ENCODE measurements at places on chromosomes 13 and 19.

GRCh38 chr13:97934590-97934989 is 18.9 kb upstream of the IPO5 start:
- DNase-seq: no peak

DNA sequence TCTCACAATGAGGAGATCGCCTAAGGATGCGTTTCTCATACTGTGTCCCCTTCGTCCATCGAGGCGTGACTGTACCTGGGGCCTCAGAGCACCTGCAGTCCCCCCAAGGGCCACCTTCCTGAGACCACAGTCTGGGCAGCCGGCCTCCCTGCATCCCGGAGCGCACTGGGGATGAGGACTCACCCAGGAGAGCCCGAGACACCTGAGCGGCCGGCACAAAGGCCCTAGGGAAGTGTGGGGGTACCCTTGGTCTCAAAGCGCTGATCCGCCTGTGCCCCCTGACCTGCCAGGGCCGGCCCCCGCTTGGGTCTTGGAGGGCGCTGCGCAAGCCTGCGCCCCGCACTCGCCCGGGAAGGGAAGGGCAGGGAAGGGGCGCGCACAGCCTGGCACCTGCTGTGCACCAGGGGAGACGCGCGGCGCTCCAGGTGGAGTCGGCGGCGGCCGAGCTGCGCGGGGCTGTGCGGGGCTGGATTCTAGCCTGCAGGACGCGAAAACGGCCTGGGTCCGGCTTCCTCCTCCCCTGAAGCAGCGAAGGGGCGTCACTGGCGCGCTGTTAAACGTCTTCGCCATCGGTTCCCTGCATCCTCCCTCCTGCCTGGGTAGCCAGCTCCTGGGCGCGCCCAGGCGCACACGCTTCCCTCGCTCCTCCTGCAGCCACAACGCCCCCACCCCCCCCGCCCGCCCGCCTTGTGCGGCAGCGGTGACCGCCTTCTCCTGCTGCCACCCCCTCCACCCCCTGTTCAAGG is 13.6 kb upstream of the USP29 start:
- DNase-seq: no peak

DNA sequence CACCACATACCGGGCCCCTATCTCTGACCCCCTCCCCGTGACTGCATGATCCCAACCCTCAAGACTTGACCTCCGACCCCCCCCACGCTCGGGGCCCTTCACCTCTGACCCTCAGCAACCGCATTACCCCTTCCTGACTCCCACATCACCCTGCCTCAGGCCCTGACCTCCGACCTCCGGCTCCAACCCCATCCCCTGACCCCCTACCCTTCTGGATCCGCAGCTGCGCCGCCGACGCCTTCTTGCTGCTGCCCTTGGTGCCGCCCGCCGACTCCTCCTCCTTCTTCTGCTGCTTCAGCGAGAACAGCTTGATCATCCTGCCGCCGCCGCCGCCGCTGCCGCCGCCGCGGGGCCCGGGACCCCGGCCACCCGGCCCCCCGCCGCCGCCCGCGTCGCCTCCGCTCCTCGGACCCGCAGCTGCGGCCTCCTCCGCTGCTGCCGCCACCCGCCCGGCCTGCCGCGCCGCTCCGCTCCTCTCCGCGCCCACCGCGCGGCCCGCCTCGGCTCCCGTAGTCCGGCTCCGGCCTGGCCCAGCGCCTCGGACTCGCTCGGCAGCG is at the start of gene UBE2M:
Gene UBE2M (minus strand): TSS at position 546 of the 557 bp plus-strand sequence. CDS start 230 bp downstream, at position 316.
- DNase-seq: no peak

GRCh38 chr13:73220966-73221720 is 162.3 kb downstream of the KLF5 start:
- no peak for DNase-seq

DNA sequence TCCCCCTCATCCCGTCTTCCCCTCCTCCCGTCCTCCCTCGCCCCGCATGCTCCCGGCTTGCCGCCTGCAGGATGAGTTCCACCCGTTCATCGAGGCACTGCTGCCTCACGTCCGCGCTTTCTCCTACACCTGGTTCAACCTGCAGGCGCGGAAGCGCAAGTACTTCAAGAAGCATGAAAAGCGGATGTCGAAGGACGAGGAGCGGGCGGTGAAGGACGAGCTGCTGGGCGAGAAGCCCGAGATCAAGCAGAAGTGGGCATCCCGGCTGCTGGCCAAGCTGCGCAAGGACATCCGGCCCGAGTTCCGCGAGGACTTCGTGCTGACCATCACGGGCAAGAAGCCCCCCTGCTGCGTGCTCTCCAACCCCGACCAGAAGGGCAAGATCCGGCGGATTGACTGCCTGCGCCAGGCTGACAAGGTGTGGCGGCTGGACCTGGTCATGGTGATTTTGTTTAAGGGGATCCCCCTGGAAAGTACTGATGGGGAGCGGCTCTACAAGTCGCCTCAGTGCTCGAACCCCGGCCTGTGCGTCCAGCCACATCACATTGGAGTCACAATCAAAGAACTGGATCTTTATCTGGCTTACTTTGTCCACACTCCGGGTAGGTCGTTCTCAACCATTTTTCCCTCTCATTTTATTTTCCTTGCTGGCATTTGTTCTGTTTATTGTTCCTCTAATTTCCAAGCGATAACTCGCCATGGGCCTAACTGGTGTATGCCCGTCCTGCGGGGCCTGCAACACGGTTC is 29.8 kb downstream of the NFIX start:
- no peak for DNase-seq

DNA sequence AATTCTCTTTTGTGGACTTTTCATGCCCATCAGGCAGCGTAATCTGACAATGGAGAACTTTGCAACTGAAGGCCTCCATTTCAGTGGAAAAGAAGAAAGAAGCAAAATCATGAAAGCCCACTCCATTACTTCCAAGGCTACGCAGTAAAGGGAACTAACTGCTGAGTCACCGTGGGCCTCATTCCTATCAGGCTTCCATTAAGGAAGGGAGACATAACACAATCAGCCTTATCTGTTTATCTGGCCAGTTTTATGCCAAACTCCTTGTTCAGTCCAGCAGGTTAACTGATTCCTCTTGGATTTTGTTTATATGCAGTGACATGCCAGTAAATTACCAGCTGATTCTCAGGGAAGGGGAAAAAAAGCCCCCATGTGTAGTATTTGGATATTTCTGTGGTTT is 56.8 kb upstream of the KATNAL1 start:
- no peak for DNase-seq

DNA sequence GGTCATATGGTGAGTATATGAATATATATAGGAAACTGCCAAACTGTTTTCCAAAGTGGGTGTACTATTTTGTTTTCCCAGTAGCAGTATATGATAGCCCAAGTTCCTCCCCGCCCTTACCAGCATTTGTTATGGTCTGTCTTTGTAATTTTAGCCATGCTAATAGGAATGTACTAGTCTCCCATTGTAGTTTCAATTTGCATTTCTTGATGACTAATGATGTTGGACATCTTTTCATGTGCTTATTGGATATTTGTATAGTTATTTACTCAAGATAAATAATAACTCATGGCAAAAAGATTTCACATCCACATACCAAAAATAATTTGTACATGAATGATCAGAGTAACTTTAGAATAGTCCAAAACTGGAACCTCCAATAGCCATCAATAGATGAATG is 75.3 kb upstream of the SERP2 start:
- no peak for DNase-seq

DNA sequence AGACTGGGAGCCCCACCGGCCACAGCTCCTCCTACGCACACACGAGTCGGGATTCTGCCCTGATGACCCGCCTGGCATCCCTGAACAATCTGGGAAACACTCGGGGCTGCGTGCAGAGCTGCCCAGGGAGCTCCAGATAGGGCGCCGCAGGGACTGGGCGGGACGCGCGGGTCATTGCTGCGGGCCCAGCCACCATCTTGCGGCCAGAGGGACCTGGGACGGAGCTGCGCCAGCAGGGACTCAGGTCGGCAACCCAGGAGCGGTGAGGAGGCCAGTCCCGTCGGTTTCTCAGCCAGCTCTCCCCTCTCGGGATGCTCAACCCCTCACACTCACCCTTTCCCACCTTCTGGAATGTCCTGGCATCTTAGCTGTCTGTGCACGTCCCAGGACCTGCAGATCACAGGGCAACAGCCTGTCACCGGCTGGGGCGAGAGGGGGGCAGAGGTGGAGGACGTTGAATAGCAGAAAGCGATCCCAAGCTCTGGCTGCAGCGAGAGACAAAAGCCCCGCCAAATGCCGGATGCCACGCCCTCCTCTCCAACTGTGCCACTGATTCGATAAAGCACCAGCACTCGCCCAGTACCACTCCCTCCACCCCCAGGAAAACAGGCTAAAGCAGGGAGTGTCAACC is 20.4 kb upstream of the ZNF91 start:
- peak; percentile 59 for DNase-seq

GRCh38 chr19:45322311-45322710 is 364 bp downstream of the CKM start:
- DNase-seq: no peak

GRCh38 chr19:46571495-46571894 is 29.6 kb upstream of the CALM3 start:
- DNase-seq: no peak

GRCh38 chr13:65653613-65654012 is 1576.5 kb downstream of the PCDH9 start:
- no peak for DNase-seq

GRCh38 chr13:98577836-98578285 is 954 bp upstream of the STK24 start:
- no peak for DNase-seq

GRCh38 chr19:49580264-49581006 is at the start of gene NOSIP:
Gene NOSIP (minus strand): TSS chr19:49580556. CDS start chr19:49560691, 19,865 bp downstream.
- peak; percentile 97 for DNase-seq

GRCh38 chr19:51101171-51101865 is 6.9 kb downstream of the CTU1 start:
- no peak for DNase-seq

DNA sequence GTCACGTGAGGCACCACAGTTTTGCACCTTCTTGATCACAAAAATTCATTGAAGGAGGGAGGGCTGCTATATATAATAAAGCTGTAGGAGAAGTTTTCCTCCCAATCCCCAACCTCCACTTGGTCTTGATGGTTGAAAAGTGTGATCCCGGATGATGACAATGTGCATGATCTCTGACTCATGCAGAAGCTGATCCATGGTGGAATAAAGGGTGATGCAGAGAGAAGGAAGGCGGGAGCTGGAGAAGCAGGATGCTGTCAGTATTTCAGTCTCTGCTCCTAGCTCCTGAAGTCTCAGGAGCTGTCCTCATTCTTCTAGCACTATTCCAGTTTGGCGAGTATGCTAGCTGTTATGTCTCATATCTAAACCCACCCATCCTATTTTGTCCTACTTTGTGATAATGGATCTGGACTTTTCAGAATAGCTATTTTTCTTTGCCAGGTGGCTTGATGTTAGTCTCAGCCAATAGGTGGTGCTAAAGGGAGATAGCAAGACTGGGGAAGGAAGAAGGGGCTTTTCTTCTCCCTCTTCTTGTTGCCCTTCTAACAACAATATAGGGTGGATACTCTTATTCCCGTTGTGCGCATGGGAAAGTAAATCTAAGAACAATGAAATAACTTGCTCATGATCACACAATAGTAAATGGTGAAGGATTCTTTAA is 65.6 kb upstream of the HTR2A start:
- DNase-seq: no peak

DNA sequence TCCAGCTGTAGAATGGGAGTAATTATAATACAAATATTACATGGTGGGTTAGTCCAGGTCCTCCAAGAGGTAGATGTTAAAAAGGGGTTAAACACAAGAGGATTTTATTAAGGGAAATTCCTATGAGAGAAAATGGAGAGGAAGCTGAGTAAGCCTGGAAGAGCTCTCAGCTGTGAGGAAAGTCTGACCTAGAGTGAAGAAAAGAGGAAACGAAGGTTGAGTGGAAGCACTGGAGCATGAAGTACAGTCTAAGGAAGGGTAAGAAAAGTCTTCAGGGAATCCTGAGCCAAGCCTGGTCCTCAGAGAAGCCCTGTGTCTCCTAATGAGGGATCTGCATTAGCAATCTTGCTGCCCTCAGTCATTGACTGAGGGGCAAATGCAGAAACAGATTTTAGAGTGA is 506.2 kb downstream of the GPC5 start:
- no peak for DNase-seq

DNA sequence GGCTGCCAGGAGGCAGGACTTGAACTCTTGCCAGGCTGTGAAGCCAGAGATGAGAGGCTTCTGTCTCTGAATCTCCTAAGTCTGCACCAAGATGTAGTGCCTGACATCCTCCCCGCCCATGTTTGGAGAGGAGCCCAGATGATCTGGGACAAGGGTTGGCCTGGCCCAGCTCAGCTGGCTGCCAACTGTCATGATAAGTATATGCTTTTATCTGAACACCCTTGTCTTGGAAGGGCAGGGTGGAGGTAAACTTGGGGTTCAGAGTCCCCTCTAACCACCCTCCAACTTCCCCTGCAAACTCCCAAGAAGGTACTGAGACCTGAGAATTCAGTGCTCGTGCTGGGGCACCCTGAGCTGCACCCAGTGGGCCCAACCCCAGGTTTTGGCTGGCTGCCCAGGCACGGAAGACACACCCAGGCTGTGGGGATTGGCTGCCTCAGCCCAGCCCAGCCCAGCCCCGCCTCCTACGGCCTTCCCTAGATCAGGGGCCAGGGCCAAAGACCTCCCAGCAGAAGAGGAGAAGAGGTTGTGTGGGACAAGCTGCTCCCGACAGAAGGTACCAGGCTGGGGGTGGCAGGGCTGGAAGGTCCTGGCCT is at the start of gene CYP4F12:
Gene CYP4F12 (plus strand): TSS at position 508 of the 596 bp plus-strand sequence. CDS start 443 bp downstream, outside the sequence.
- DNase-seq: no peak

DNA sequence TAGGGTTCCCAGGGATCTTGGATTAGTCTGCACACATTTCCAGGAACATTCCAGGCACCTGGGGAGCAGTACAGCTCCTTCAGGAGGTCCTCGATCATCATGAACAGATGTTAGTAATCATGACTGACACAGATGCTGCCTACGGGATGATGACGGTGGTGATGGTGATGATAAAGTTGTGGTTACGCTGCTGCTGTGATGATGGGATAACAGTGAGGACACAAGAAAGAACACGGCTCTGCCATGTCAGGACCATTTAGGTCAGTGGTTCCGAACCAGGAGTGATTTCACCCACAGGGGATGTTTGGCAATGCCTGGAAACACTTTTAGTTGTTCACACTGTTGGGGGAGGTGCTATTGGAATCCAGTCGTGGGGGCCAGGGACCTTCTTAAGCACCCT is 1193.0 kb downstream of the UQCRFS1 start:
- DNase-seq: no peak

GRCh38 chr19:14450168-14450874 is 17.2 kb downstream of the PKN1 start:
- peak; percentile 83 for DNase-seq

GRCh38 chr19:35041548-35042055 is at the start of gene HPN:
Gene HPN (plus strand): TSS chr19:35041721. CDS start chr19:35042507, 786 bp downstream.
- DNase-seq: no peak

DNA sequence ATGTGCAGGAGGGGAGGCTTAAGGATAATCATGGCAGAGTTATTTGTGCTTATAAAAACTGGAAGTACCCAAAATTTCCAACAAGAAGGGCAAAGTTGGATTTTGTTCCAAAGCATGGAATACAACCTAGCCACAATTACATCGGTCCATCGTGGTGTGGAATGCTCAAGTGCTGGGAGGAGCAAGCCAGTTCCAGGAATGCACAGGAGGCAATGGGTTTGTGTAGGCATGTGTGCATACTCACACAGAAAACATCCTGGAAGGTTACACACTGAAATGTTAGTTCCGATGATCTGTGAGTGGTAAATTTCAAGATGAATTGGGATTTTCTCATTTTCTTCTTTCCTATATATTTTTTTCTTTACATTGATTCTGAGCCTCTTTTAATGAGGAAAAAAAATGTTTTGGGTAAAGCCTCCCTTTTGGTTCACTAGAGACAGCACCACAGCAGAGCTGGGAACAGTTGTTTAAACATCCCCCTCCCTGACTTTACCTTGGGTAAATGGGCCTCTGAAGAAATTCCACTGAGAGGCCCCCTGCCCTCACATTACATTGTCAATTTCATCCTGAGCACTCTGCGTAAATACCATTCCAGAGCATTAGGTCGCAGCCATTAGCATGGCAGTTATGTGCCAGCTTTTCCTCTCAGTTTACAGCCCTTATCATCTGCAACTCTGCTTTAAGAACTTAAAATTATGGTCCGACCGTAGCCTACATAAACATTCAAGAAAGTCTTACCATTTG is 122.0 kb downstream of the UQCRFS1 start:
- no peak for DNase-seq
